Fibroblast of upper back skin (primary cell): ENCODE measurements at places on chromosomes 1 and 21.

GRCh38 chr21:32320726-32321125, 22.1 kb downstream of the MRAP start:
- no peak for DNase-seq

GRCh38 chr1:21736876-21737275, 46.1 kb downstream of the USP48 start:
- no peak for DNase-seq

- no peak for DNase-seq
Measured at GRCh38 chr1:1407636-1408318, 684 bp upstream of the MRPL20 start.

DNA sequence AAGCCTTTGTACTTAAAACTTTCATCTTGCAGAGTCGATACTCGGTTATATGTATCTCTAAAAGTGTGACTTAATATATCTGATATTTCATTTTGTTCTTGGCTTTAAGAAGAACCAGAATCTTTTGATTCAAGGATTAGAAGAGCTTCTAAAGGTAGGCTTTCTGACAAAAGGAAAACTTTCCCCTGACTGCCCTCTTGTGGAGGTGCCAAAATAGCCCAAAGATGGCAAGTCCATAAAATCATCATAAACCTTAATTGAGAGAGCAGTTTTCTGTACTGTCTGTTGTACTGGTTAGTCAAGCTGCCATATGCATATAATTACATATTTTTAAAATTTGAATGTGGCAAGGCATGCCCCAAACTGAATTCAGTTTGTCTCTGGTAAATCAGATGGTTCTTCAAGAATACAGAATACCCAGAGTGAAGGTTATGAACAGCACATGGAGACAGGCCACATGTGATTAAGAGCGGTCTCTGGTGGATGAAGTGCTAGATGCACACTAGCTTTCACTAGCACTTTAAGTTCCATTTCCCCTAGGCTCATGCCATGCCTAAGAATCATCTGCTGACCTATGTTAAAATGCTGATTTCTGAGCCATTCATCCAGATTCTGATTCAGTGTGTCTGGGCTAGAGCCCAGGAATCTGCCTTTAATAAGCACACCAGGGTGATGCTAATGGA, 27.7 kb upstream of the ELAVL4 start:
- DNase-seq = no peak

GRCh38 chr1:23837908-23838307, 12.7 kb upstream of the HMGCL start:
- DNase-seq = no peak

- DNase-seq = no peak
Measured at GRCh38 chr1:226320930-226321329, 12.0 kb upstream of the LIN9 start.
